ENCODE measurements at places on chromosomes 16 and 17.

GRCh38 chr17:48162946-48163506, 55.5 kb downstream of the SNX11 start:
- DNase-seq = no peak
- no peaks in the 10 kb centered on the region for H3K27me3 ChIP-seq
- H3K4me1 ChIP-seq = peaks cover 1% of the 10 kb centered on the region

DNA sequence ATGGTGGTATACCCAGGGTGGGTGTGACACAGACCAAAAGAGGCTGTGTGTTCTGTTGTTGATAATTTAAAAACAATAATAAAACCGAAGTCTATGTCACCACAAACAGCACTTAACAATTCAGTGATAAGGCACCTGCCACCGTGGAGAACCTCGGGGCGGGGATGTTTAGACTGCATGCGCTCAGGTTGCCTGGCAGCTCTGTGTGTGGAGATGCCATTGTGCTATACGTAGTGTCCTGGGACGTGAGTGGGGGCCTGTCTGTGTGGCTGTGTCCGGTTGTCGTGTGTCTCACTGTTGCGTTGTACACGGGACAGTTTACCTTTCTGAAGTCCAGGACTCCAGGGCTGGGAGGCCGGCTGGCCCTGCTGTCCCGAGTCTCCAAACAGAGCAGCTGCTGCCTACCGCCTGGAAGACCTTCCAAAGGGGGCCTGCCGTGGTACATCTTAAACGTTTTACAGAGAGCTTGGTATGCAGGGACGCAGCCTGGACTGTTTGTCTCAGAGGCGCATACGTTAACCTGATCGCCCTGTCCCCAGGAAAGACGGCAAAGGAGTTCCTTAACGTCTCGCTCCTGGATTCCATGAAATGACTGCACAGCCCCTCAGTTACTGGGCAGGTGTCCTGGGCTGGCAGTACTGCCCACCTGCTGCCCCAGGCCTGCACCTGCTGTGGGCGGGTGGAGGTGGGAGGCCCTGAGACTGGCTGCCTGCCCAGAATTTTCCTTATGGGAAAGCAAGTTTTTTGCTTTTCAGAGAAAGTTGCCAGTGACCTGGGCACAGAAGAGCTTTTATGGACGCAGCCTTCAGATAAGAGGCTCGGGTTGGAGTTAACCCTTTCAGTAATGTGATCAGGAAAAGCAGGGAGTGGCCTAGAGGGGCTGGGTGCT, 19.0 kb downstream of the SPIRE2 start:
- H3K27me3 ChIP-seq = no peaks in the 10 kb centered on the region
- no peak overlapping the region for H3K27ac ChIP-seq
- H3K4me3 ChIP-seq = no peak overlapping the region
- peaks cover 2% of the 10 kb centered on the region for H3K4me1 ChIP-seq
- no peak for DNase-seq

DNA sequence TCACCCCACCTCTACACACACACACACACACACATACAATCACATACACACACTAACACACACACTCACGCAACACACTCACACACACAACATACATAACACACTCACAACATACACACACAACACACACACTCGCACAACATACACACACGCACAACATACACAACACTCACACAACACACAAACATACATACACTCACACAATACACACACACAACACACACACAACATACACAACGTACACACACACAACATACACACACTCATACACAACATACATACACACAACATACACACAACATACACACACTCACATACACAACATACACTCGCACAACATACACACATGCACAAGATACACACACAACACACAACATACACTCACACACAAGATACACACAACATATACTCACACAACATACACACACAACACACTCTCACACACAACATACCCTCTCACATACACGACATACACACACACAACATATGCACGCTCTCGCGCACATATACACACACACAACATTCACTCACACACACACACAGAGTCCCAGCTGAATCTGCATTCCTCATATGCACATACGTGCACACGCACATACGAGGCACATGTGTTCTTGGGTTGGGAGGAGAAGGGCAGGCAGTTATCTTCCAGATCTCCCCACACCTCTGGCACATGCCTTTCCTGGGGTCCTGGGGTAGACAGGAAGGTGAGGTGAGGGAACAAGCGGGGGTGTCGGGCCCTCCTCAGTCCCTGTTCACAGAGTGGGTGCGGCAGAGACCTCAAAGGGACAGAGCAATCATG, 1.1 kb downstream of the ASGR2 start:
- H3K27ac ChIP-seq = no peak overlapping the region
- no peaks in the 10 kb centered on the region for H3K27me3 ChIP-seq
- no peaks in the 10 kb centered on the region for H3K36me3 ChIP-seq
- H3K4me3 ChIP-seq = no peak overlapping the region
- peaks cover 17% of the 10 kb centered on the region for H3K4me1 ChIP-seq

DNA sequence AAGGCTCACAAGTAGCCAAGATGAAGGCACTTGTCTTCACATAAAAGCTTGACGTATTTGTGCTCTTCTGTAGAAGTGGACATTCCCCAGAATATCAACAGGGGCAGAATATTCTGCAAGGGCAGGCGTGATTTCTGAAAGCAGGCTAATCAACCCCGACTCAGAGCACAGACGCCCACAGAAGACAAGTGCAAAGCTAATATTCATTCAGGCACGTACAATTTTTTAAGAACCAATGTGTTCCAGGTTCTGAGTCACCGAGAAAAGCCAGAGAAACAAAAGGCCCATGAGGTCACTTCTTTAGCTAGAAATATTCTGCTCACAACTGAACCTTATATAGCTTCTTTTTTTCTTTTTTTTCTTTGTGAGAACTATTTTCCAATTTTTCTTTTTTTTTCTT, 121.6 kb downstream of the DNAH9 start:
- no peak overlapping the region for H3K27ac ChIP-seq
- no peak overlapping the region for H3K4me3 ChIP-seq
- H3K27me3 ChIP-seq = no peaks in the 10 kb centered on the region
- no peaks in the 10 kb centered on the region for H3K4me1 ChIP-seq

- H3K4me3 ChIP-seq = no peak overlapping the region
- H3K36me3 ChIP-seq = no peaks in the 10 kb centered on the region
- H3K4me1 ChIP-seq = no peaks in the 10 kb centered on the region
- H3K27me3 ChIP-seq = no peaks in the 10 kb centered on the region
- no peak overlapping the region for H3K27ac ChIP-seq
Observed at GRCh38 chr17:53844491-53845107, 21.9 kb downstream of the KIF2B start.

GRCh38 chr17:81576621-81577277, 24.6 kb upstream of the FAAP100 start:
- H3K4me3 ChIP-seq = no peak overlapping the region
- H3K27ac ChIP-seq = no peak overlapping the region
- H3K4me1 ChIP-seq = no peaks in the 10 kb centered on the region
- DNase-seq = no peak

DNA sequence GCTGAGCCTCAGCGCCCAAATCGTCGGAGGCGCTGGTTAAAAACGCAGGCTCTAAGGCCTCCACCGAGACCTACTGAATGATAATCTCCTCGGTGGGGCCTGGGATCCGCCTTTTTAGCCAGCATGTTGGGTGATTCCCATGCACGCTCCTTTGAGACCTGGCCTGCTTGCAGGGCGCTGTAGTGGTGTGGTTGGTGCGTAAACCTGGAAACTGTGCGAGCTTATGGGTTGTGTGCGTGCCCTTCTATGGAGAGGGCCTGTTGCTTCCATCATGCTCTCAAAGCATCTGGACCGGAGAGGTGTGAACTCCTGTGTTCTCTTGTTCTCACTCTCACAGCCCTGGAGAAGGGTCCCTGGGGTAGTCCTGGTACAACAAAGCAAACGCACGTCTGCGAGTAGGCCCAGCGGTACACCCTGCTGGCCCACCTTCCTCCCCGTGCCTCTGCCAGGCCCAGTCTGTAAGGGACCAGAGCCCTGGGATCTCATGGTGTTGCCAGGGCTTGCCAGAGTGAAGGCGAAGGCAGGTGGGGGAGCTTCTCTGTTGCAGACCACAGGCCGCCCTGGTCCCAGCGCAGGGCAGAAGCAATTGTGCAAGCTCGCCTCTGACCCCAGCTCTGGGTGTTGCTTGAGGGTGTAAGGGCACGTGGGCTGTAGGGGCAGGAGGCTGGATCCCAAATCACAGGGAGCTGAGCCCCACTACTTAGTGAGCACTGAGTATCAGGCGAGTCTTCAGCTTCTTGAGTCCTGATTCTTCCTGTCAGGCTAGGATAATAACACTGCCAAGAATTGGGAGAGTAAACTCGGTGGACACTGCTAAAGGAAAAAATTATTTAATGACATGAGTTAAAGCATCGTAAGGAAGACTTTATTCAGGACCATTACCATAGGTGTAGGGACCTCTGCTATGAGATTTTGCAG, 879 bp upstream of the LRRC75A start:
- H3K4me1 ChIP-seq = peaks cover 21% of the 10 kb centered on the region
- peaks cover 49% of the 10 kb centered on the region for H3K27me3 ChIP-seq
- no peak overlapping the region for H3K27ac ChIP-seq
- H3K36me3 ChIP-seq = no peaks in the 10 kb centered on the region

- DNase-seq = no peak
- H3K36me3 ChIP-seq = peaks cover 8% of the 10 kb centered on the region
- H3K4me1 ChIP-seq = peaks cover 10% of the 10 kb centered on the region
- no peak overlapping the region for H3K27ac ChIP-seq
- H3K27me3 ChIP-seq = no peaks in the 10 kb centered on the region
Observed at GRCh38 chr16:48365025-48365600, 20.1 kb downstream of the SIAH1 start.

DNA sequence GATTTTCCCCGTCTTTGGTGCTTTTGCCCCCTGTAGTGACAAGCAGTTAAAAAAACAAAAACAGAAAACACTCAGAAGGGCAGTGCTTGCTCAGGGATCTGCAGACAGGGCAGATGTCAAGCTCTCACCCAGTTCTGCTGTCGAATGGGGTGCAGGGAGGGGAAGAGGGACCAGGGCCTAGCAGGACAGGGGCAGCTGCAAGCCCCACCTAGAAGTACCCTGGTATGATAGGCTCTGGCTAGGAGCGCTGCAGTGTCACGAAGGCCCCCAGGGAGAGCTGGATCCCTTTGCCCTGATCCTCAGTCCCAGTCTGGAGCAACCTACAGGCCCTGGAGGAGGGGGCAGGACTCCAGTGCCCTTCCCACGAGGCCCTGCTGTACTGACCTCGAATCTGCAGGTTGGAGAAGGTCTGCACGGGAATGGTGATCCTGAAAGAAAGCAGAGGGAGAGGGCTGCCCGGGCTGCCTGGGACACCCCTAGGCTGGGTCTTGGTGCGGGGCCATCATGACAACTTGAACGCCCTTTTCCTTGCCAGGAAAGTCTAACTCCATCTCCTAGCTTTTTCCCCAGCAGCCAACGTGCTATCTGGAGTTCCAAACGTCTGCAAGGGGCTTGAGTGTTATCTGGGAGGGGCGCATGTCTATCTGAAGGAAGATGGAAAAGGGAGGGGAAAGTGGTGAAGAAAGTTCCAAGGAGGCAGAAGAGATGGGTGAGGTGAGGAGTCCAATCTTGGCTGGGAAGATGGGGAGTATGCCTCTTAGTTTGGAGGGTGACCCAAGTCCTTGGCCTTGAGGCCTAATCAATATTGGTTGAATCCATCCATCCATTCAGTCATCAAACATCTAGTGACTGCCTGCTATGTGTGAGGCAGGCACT, 4.8 kb downstream of the GFAP start:
- no peaks in the 10 kb centered on the region for H3K27me3 ChIP-seq
- H3K36me3 ChIP-seq = no peaks in the 10 kb centered on the region
- no peak overlapping the region for H3K27ac ChIP-seq
- DNase-seq = no peak

DNA sequence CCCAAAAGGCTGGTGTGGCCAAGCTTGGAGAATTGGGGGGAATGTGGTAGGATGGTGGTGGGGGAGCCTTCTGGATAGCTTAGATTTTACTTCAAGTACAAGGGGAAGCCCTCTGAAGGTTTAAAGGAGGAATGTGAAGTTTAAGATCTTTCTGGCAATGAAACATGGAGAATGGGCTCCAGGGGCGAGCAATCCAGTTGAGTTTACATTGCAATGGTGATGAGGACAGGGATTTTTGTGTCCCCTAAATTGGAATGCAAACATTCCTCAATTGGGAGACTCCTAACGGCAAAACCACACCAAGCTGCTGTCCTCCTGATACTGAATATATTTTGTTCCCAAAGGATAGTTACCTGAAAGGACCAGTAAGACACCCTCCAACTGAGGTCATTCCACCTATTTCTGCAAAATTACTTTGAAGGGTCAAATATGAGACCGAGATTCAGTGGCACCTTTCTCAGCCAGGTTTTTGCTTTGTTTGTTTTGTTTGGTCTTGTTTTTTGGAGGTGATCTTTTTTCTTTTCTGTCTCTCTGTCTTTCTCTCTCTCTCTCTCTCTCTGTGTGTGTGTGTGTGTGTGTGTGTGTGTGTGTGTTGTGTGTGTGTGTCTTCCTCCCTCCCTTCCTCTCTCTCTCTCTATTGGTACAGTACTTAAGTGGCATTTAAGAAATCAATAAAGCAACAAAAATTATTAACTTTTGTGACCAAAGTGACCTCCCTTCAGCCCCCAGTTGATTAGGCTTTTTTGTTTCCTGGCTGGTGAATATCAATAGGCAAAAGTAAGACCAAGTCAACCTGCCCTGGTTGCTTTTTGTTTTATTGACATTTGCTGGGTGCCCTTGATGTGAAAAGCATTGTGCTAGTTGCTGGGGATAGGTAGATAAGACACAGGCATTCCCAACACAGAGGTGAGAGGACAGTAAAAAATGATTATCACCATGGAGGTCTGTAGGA, 16.4 kb upstream of the TAT start:
- H3K4me1 ChIP-seq = no peaks in the 10 kb centered on the region
- H3K36me3 ChIP-seq = no peaks in the 10 kb centered on the region
- H3K27ac ChIP-seq = no peak overlapping the region
- H3K4me3 ChIP-seq = no peak overlapping the region
- no peaks in the 10 kb centered on the region for H3K27me3 ChIP-seq

GRCh38 chr17:13099089-13099735, 81.4 kb upstream of the ELAC2 start:
- H3K4me3 ChIP-seq = no peak overlapping the region
- DNase-seq = no peak
- H3K27me3 ChIP-seq = no peaks in the 10 kb centered on the region

DNA sequence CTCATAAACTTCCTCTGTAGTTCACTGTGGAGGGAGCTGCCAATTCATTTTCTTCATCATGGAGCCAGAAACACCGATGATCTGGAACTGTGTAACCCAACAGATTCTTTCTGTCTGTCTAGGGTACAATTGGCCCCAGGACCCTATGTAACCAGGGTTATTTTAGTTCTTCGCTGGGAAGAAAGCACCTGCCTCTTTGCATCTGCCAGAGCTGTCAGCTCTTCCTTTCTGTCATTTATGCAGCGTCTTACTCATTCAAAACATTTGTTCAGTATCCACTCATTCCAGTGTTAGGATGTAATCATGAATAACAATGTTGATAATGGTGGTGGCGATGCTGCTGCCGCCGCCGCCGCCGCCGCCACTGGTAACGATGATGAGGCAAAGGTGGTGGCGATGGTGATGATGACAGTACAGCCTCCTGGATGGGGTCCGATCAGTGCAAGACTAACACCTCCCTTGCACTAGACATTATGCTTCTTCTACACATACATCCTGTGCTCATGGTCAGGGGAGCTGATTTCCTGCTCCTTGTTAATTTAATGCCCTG, 46.1 kb downstream of the IRX5 start:
- H3K27ac ChIP-seq = no peak overlapping the region
- no peak overlapping the region for H3K4me3 ChIP-seq
- no peaks in the 10 kb centered on the region for H3K36me3 ChIP-seq
- no peaks in the 10 kb centered on the region for H3K27me3 ChIP-seq
